SK-N-DZ (cell line): ENCODE measurements at places on chromosomes 13 and 19.
A peak's percentile ranks its signal among the peaks of the same experiment; 100 is the strongest.

DNA sequence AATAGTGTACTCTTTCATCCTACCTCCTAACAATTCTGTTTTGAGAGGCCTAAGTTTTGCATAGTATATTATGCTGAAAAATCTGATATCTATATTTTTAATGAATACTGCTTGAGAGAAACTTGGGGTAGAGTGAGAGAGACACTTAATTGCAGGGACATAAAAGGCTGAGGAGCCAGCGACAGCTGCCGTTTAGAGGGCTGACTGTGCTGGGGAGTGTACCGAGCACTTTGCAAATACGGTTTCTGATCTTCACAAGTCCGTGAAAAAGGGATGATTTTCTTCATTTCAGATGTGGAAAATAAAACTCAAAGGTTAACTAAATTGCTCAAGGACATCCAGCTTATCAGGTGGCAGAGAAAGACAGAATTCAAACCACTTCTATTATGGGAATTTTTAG, 97.4 kb downstream of the CAB39L start:
- DNase-seq, result no peak

DNA sequence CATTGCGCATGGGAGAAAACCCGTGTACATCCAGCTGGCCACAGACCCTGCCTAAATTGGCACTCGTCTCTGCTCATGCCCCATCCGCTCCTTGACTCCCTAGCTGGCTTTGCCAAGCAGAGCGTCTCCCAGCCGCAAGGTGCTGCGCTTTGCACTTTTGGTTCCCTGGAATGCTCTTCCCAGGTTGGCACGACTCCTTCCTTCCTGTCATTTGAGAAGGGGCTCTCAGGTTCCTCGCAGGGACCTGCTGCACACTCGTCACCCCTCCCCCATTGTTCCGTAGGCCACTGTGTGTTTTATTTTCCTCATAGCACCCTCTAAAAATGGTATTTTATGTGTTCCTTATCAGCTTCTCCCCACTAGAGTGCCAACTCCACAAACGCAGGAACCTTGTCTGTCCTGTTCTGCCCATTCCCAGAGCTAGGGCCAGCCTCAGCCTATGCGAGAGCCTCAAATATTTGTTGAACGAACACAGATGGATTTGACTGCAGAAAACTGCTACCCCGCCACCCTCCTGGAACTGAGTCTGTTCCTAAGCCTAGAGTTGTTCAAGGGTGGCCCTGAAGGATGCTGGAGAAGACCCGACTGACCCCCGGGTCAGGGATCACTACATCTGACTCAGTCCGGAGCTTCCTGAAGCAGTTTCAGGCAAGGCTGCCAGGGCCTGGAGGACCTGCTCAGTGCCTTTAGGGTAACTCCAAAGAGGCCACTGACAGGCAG, 8.4 kb upstream of the CEBPA start:
- no peak for DNase-seq

DNA sequence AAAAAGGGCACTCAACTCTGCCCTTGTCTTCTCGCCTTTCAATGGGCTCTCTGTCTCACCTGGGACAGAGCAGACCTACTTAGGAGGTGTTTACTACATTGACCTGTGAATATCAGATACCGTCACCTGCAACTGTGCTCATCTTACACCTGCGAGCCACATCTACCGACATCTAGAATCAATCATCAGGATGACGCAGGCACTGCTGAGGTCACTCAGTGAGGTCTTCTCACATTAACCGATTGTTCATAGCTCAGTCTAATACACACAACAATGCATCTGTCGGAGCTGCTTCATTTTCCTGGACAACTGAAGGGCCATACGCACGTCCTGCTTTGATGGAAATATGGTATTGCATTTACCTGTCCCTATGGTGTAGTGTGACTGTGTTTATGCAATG, 211.9 kb downstream of the FGF9 start:
- DNase-seq, result no peak

DNA sequence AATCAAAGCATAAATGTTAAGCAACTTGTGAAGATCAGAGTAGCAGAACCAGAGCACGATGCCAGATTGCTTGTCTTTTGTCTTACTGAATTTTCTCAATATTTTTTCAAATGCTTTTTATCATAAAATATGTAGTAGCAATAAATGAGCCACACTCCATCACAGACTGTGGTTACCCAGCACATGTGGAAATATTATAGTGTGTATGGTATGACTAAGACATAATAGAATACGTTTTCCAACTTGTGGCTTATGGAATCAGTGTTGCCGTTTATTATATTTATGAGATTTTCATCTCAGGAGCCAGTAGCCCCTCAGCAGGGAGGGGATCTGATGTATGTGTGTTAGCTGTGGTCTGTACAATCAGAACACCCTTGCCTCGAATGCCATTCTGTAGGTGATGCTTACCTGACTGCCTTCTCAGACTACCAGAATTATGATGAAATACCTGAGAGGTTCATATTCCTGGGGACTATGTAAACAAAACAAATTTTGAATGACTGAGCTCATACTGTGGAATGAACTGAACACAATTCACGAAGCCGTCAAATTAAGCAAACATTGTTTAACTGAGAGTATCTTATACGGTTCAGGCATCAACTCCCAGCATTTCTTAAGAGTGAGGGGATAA, 1.9 kb downstream of the SCEL start:
- DNase-seq, result no peak

DNA sequence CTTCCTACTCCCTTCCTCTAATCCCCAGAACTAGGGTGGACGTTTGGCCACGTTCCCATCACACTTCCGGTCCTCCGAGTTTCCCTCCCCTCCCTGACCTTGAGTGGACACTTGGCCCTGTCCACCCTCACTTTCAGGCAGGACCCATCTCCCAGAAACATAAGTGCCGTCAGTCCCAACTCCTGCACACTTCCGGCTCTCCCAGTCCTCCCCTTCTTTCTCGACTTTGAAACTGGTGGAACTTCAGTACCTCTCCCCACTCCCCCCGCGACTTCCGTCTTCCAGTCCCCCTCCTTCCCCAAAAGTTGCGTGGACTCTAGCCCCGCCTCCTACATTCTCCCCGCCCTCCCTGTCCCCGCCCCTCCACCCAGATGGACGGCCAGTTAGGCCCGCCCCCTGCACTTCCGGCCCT, 278 bp upstream of the ZNF274 start:
- no peak for DNase-seq

DNA sequence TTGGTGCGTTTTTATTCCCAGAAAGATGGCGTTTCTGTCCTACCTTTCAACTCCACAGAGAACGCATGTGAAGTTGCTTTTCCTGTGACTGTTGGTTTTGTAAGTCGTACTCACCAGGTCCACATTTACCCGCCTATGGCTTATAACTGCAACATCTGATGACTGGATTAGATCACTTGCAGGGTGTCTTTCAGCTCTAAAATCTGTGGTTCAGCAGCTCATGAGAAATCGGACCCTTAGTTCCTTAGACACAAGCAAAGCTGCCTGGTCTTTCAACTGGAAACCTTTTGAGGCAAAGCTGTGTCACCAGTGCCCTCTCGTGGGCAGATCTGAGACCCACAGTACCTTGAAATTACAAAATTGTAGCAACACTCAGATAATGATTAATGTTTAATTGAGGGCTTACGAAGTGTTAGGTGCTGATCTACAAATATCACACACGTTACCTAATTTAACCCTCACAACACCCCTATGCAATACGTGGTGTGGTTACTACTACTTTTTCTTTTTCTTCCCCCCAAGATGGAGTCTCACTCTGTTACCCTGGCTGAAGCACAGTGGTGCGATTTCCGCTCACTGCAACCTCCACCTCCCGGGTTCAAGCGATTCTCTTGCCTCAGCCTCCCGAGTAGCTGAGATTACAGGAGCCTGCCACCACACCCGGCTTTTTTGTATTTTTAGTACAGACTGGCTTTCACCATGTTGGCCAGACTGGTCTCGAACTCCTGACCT, 65.4 kb downstream of the RUBCNL start:
- DNase-seq, result peak; percentile 78

DNA sequence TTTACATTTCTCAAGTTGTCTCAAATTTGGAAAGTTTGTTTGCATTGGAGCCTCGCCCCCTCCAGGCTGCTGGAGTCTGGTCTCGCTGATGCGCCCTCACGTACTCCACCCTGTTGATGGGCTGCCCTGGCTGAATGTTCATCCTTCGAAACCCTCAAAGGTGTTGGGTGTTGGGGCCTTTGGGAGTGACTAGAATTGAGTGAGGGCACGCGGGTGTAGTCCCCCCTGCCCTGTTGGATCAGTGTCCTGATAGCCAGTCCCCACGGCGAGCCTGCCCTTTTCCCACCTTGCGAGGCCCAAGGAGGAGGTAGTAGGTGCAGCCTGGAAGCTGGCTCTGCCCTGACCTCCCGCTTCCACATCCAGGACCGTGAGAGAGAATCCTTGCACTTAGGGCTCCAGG, 14.8 kb downstream of the TFDP1 start:
- DNase-seq, result no peak

DNA sequence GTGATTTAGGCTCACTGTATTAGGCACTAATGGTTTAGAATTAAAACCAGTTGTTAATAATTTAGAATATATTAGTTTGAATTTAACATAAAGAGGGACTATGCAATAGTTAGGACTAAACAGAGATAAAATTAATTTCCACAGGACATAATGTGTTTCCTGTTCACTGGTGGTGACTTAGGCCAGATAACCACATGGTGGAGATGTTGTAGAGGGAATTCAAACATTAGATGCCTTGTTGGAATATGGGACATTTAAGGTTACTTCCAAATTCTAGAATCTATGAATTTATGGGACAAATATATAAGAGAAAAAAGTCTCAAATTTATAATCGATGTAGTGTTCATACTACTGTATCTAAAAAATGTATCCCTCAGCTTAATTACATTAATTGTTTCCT, 615.5 kb upstream of the KLHL1 start:
- peak; percentile 15 for DNase-seq

DNA sequence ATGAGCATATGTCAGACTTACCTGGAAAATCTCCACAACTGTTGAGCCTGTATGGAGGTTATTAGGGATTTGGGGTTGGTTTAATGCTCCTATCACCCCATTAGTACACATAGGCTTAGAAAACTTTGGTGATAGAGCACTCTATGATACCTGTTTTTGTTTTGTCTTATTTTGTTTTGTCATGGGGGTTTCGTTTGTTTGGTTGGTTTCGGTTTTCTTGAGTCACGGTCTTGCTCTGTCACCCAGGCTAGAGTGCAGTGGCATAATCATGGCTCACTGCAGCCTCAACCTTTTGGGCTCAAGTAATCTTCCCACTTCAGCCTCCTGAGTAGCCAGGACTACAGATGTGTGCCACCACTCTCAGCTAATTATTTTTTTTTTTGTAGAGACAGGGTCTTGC, 70.0 kb downstream of the MZT1 start:
- no peak for DNase-seq

DNA sequence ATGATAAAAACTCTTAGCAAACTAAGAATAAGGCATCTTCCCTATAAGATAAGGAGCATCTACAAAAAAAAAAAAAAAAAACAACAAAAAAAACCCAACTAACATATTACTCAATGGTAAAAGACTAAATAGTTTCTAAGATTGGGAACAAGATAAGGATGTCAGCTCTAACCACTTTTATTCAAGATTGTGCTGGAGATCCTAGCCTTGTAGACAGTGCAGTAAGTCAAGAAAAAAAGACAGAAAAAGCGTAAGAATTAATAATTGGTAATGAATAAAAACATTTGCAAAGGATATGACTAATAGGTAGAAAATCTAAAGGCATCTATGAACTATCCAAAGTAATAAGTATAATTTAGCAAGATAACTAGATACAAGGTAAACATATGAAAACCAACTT, 33.0 kb downstream of the ZIC2 start:
- DNase-seq, result no peak

- no peak for DNase-seq
Measured at GRCh38 chr19:12774588-12775555, at the start of gene HOOK2. Gene HOOK2, minus strand, starts transcription at chr19:12775552. Its CDS starts 103 bp downstream, at chr19:12775449.
